ENCODE measurements at places on chromosomes 5 and 9.

GRCh38 chr9:35464141-35465025 is 25.5 kb upstream of the RUSC2 start:
- DNase-seq, result no peak

GRCh38 chr5:17434982-17435381 is 63.0 kb upstream of the TAF11L2 start:
- no peak for DNase-seq

GRCh38 chr9:93025736-93026135 is 32.8 kb upstream of the SUSD3 start:
- DNase-seq, result no peak

- no peak for DNase-seq
Measured at GRCh38 chr9:88420227-88420626, 32.0 kb downstream of the SPIN1 start.

- no peak for DNase-seq
Measured at GRCh38 chr9:98255061-98255577, 330 bp downstream of the TBC1D2 start.

DNA sequence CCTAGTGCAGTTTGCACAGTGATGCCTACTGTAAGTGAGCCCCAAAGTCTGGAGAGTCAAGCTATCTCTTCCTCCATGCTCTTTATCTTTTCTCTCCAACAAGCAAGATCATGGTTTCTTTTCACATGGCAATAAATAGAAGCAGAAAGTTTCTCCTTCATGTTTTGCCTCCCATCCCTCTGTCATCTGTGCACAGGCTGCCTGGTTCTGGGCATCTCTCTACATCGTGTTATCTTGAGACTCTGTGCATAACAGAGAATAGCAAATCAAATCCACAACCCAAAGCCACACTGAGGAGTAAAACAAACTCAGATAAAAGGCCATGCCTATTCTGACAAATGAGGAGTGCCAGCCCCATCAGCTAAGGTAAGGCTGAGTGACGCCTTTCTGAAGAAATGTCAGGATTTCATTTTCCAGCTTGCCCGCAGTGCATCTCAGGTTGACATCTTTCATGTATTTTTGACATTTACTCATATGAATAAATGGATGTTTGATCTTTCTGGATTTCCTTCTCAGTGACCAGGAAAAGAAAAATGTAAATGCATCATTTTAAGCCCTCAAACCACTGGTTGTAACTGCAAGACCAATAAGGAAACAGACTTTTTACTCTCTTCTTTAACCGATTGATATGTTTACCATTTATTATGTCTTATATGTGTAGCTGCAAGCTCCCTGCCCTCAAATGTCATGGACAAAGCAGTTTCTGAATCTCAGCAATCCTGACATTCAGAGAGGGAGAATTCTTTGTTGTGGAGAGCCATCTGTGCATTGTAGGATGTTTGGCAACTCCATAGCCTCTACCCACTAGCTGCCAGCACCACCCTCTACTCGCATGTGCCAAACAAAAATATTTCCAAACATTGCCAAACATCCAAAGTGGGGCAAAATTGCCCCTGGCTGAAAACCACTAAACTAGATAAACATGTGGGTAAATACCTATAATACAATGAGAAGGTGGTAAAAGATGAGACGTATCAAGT is 49.2 kb upstream of the ACO1 start:
- no peak for DNase-seq

GRCh38 chr5:169805937-169806700 is 169.0 kb downstream of the DOCK2 start:
- DNase-seq, result no peak

DNA sequence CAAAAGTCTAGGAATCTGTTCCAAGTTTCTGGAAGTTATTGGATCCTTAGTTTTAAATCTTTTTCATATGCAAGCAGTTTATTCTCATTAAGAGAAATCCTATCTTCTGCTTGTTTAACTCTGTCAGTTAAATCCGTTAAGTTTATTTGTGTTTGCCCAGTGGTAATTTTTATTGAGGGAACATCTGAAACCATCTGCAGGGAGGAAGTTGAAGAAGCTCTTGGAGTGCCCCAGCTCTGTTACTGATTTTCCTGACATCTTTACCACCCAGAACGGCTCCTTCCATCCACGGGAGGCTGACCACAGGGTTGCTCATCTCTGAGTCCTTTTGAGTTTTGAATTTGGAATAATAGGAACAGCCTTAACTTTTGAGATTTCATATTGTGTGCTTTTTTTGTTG is 99.9 kb upstream of the ZNF618 start:
- no peak for DNase-seq

DNA sequence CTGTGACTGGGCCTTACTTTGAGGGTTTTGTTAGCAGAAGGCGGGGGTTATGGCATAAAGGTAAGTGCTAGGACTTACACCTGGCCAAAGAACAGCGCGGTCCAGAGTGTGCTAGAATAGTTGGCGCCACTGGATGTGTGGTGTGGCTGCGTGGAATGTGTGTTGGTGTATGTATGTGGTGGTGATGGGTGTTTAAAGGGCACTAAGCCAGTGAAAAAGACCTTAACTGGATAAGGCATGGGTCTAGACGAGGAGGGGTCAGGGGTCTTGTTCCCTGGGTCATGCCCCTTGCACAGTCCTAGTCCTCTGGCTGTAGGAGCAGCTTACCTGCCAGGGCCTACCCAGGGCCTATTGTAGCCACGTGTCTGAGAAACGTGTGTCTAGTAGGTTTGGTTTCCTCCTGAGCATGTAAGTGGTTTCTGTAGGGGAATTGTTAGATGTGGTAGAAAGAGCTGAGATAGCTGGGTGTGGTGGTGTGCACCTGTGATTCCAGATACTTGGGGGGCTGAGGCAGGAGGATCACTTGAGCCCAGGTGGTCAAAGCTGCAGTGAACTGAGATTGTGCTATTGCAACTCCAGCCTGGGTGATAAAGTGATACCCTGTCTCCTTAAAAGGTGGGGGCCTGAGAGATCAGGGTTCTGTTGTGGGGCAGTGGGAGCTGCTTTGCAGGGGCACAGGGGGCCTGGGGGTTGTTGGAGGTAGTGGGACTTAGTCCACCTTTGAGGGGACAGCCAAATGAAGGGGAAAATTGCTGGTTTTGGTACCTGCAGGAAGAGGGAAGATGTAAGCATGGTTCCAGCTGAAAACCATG is 55.2 kb downstream of the HSPA4 start:
- no peak for DNase-seq

- no peak for DNase-seq
Measured at GRCh38 chr5:37774912-37775483, 64.8 kb downstream of the GDNF start.

GRCh38 chr5:68074048-68074632 is 141.4 kb upstream of the PIK3R1 start:
- no peak for DNase-seq

GRCh38 chr9:126564128-126564527 is 49.6 kb upstream of the LMX1B start:
- DNase-seq, result no peak

DNA sequence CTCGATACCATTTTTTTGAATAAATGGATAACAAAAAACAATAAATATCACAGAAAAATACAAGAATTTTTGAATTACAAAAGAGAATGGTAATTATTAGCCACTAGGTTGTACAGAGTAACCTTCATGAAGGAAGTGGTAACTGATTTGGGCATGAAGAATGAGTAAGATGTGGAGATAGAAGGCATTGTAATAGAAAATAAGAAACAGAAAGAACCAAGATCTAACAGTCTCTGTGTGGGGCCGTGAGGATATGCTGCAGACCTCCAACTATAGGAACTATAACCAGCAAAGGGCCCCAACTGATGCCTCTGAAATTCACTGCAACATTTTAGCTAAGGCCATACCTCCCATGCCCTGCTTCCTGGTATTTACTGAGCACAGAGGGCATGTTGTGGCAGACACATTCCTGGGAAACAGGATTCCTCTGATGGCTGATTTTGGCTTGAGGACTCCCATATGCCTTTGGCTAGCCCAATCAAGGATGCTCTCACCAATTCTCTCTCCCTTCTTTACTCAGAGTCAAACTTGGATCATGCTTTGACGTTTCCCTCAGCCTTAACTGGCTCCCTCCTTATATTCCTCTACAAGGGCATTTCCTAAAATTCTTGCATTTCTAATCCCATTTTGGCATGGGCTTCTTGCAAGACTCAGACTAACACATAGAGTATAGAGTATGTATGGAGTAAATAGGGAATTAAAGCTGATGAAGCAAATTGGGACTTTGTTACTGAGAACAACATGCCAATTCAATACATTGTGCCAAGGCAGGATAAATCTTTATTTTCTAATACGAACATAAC is 208.9 kb downstream of the PDE4D start:
- DNase-seq, result no peak

DNA sequence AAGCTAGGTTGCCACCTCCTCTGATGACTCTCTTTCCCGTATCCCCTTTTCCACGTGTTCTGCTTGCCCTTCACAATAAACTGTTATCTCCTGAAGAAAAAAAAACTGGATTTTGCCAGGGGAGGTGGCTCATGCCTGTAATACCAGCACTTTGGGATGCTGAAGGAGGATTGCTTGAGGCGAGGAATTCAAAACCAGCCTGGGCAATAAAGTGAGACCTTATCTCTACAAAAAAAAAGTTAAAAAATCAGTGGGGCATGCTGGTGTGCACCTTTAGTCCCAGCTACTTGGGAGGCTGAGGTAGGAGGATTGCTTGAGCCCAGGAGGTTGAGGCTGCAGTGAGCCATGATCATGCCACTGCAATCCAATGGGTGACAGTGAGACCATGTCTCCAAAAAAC is 81.7 kb upstream of the IL6ST start:
- DNase-seq, result no peak
